ENCODE measurements at places on chromosomes 12 and 14.

DNA sequence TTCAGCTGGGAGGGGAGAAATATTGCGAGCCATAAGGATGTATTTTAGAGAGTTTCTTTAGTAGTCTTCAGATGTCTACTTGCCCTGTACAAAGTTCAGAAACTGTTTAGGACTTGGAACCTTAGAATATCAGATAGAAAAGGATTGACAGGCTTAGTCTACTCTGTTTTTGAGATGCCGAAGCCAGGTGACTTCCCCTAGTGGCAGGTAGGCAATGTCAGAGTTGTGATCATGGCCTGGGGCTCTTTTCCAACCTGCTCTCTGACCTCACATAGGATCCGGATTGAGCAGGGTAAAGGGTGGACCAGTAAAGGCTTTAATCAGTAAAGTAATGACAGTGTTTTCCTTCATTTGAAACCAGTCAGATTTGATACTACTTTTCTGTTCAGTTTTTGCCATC lies 59.6 kb downstream of the PRKCH start:
- DNase-seq = no peak

GRCh38 chr14:90518941-90519256 lies 122.1 kb downstream of the CALM1 start:
- peak; percentile 37 for DNase-seq

DNA sequence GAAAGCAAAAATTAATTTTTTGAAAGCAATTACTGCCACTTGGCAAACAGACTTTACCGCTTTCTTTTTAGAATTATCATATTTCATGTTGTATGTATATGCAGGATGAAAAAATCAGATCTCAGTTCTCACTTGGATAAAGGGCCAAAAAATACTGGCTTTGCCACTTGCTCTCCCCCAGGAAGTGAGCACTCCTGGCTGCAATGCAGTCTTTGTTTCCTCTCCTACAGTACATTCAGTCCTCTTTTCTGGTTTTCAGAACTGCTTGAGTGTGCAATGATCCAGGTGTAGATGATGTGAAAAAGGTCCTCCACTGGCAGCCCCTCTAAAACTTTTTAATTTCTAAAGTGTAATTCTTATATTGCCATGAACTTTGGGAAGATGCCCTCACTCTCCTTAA lies 183.4 kb downstream of the SLC25A21 start:
- no peak for DNase-seq

GRCh38 chr12:110501399-110501751 lies 536 bp downstream of the VPS29 start:
- DNase-seq = peak; percentile 58

DNA sequence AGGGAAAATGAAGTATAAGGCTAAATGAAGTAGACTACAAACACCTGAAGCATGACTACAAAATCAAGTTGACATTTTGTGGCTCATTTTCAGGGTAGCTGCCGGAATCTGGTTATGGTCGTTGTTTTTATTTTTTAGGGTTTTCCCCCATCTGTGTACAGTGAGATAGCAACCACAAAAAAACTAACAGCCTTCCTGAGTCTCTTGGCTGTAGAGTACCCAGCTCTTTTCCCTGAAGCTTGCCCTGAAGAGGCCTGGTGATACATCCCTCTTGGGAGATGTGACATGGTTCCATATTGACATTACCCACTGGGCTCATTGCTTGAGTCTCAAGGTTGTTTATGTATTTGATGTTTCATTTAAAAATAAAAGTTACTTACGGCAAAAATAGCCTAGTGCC lies 424.0 kb downstream of the ZFP36L1 start:
- DNase-seq = no peak

GRCh38 chr14:68571114-68571591 lies 221.7 kb downstream of the ZFP36L1 start:
- DNase-seq = no peak

DNA sequence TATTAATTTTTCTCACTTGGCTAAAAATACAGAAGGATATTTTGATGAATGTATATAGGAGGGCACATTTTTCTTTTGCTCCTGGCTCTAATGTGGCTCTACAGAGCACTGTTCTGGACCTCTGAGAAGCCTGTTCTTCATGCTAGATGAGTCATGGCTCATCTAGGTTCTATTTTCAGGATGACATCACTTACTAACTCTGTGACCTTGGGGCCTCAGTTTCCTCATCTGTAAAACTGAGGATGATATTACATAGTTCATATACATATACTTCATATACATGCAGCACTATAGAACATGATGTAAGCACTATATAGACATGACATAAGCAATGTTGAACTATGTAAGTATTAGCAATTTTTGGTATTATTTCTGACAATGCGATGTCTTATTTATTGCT lies 35.8 kb downstream of the SOCS2 start:
- DNase-seq = no peak

- DNase-seq = no peak
Observed at GRCh38 chr12:26128168-26128567, 3.3 kb upstream of the BHLHE41 start.

DNA sequence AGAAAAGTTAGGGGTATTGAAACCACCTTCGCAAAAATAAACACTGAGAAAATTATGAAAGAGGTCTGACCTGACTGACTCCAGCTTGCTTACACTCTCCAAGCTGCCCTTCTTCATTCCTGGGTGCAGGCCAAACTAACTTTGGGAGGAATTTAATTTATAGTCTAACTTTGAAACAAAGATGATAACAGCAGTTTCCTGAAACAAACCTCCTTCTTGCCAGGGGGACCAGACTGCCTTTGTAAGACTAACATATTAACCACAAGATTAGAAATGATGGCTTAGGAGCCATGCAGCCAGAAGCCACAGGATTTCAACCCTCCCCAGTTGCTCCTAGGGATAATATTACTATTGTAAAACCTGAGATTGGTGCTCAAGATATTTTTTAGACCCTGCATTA lies 13.8 kb upstream of the EEA1 start:
- DNase-seq = peak; percentile 89

GRCh38 chr12:31225656-31226535 lies 100.1 kb downstream of the SINHCAF start:
- DNase-seq = no peak

- peak; percentile 63 for DNase-seq
Observed at GRCh38 chr12:1435456-1435855, 158.9 kb downstream of the FBXL14 start.

DNA sequence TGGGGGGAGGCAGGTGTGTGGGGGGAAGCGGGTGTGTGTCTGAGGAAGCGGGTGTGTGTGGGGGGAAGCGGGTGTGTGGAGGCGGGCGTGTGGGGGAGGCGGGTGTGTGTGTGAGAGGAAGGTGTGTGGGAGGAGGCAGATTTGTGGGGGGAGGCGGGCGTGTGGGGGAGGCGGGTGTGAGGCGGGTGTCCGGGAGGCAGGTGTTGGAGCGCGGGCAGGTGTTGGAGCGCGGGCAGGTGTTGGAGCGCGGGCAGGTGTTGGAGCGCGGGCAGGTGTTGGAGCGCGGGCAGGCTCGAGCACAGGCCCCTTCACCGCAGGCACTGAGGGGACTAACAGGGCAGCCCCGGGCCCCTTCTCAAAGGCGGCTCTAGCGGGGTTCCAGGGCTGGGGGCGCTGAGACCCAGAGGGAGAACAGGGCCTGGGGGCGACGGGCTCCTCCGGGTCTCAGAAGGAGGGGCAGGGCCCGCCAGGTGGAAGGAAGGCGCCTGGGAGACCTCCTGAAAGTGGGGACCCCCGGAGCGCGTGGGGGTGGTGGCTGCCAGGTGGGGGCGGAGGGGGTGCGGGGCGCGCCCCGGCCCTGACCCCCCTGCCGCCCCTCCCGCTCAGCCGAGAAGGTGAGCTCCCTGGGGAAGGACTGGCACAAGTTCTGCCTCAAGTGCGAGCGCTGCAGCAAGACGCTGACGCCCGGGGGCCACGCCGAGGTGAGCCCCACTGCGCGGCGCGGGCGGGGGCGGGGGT lies 3.2 kb downstream of the CRIP2 start:
- DNase-seq = no peak

DNA sequence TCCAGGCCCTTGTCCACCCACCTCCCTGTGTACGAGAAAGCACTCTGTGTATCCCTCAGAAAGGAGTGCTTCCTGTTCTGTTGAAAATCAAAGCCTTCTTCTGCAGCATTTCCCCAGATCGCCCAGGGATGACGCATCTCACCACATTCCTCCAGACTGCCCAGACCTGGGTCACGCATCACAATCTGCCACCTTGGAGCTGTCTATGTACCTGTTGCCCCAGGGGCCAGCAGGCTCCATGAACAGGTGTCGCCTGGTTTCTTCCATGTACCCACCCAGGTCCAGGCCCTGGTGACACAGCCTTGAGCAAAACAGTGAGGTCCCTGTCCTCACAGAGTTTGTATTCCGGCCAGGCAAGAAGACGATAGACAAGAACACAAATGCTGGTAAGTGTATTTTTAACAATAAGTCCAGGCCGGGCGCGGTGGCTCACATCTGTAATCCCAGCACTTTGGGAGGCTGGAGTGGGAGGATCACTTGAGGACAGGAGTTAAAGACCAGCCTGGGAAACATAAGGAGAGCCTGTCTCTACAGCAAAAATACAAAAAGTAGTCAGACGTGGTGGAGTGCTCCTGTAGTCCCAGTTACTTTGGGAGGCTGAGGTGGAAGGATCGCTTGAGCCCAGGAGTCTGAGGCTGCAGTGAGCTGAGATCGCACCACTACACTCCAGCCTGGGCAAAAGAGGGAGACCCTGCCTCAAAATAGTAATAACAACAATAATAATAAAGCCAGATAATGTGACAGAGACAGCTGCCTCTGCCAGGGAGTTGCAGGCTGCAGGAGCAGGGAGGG lies 6.8 kb upstream of the PPP1R13B start:
- DNase-seq = no peak

DNA sequence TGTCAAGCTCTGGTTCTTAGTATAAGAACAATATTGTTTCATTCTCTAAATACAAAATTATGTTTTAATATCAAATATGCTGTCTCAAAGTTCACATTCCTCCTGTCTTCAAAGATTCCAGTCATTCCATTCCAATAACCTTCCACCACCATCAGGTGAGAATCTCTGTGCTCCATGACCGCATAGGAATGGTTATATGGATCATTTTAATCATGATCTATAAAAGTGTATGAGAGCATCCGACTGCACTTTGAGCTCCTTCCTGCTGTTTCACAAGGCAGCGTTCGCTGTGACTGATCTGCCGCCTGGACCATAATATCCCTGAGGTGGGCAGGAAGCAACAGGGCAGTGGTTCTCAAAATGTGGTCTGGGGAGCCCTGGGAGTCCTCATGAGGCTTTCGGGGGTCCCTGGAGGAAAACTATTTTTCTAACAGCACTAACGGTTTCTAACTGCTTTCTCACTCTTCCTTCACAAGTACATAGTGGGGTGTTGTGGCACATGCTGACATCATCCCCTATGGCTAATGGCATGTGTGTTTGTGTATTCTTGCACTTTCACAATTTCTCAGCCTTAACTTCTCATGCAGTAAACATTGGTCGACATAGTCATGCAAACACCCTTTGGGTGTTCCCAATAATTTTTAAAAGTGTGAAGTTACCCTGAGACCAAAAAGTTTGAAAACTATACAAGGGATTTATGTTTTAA lies 137.4 kb downstream of the ANO2 start:
- no peak for DNase-seq

DNA sequence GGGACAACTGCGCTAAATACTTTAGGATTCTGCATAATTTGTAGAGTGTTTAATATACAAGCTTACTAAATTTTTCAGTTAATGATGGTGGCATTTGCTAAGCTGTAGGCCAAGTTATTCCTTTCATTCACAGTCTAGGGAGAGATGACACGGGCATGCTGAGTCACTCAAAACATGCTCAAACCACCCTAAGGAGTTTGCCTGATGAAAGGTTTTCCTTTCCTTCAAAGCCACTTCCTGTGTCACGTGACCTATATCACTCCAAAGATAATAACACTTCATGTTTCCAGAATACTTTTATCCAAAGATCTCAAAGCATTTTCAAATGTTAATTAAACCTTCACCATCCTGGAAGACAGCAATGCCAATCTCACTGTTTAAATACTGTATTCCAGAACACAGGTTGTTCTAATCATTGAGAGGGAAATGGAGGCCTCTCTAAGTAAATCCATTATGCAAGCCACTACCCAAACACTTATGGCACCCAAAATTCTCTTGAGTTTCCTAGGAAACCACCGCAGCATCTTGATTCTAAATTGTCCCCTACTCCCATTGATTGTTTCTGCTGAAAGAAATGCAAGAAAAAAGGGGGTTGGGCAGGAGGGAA lies 207.0 kb upstream of the CDKN3 start:
- peak; percentile 75 for DNase-seq

DNA sequence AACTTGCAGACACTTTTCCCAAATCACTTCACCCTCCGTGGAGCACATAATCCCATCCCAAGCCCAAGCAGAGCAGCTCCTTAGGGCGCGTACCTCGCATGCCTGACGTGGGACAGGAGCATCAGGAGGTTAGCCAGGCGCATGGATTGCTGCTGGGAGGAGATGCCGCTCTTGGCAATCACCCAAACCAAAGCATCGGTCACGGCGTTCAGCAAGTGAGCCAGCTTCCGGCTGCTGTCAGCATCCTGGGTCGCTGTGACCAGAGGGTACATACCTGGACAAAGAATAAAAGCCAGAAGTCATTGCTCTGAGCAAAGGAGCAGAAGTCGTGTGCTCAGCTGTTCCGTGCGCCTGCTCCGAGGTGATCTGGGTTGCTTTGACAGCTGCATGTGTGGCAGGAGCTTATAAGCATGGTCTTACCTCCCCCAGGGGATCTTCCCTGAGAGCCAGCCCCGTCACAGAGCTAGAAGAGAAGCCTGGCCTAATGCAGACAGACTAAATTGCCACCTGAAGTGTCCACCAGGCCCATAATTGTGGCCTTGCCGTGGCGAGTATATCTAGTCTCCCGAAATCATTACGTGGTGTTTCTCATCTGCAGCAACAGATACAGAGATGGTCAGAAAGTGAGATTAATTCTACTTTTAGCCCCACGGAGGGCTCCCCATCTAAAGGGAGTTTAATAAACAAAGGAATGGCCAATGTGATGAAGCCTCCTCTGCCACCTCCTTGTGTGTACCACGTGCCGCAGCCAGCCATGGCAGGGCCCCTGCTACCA lies 59.1 kb downstream of the ESR2 start:
- DNase-seq = peak; percentile 76

DNA sequence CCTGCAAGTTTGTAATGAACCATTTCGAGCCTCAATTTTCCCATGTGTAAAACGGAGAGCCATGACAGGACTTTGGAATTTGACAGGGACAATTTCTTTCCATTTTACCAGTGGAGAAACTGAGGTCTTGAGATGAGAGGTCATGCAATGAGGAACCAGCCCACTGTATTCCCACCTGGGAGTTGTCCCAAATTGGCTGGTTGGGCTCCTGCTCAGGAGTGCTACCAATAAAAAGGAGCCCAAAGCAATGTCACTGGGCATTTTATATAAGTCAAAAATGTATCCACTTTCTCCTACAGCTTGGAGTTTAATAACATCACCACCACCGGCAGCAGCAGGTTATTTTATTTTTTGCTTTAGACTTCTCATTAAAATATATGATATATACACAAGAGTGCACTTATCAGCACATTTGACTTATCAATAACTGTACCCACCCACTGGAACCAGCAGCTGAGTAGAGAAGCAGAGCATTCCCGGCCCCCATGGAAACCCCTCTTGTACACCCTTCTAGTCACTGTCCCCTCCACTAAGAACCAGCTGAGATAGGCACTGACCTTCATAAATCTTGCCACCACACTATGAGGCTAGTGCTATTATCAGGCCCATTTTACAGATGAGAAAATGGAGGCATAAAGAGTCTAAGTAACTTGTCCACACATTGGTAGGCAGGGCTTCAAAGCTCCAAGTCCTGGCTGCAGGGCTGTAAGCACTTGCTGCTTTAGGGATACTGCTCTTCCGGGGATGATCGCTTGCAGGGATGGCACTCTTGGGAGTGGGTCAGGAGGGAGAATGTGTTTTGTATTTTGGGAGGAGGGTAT lies 25.3 kb upstream of the RBM19 start:
- DNase-seq = no peak

GRCh38 chr12:642633-643474 lies 20.4 kb downstream of the NINJ2 start:
- DNase-seq = peak; percentile 71

- peak; percentile 47 for DNase-seq
Observed at GRCh38 chr14:61076556-61076955, 95.5 kb downstream of the SLC38A6 start.

Data from choroid plexus epithelial cell (primary cell).